CD4-positive, alpha-beta T cell treated with Interleukin-15 for 1 hour (primary cell): ENCODE measurements at places on chromosomes 6 and 20.

GRCh38 chr6:2988426-2989331 is 11.0 kb upstream of the NQO2 start:
- peak; percentile 82 for DNase-seq

GRCh38 chr20:63206878-63207277 is 9.1 kb downstream of the YTHDF1 start:
- DNase-seq = no peak

DNA sequence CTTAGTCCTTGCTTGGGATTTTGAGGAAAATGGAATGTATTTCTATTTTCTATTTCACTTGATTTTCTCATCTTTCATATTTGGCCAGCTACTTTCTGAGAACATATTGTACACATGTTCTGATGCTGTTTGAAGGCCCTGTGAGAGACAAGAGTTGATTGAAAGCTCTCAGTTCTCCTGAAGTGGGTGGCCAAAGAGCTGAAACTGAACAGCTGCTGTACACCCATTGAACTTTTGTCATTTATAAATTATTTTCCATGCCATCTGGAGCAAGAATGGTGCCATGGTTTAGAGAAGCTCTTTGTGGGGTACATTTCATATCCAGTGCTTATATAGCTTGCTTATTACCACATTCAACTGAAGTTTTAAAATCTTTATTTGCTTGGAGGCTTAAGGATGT is 298.3 kb downstream of the PRL start:
- DNase-seq = no peak

DNA sequence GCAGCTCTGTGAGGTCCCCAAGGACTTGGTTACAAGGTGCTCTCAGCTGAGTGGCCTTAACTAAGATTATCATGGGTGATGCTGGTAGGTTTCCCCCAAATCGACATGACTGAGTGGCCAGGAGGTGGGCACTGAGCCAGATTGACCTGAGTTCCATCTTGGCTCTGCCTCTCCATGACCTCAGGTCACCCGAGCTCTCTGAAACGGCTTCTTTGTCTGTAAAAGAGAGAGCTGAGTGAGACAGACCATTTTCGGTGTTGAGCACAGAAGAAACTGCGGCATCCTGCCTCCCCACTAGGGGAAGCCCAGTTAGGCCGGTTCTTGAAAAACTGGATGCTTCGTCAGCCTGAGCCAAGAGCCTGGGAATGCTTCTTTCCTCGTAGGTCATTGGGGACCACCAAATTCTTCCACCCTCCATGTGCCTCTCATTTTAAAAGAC is 14.1 kb upstream of the STX16 start:
- DNase-seq = no peak

DNA sequence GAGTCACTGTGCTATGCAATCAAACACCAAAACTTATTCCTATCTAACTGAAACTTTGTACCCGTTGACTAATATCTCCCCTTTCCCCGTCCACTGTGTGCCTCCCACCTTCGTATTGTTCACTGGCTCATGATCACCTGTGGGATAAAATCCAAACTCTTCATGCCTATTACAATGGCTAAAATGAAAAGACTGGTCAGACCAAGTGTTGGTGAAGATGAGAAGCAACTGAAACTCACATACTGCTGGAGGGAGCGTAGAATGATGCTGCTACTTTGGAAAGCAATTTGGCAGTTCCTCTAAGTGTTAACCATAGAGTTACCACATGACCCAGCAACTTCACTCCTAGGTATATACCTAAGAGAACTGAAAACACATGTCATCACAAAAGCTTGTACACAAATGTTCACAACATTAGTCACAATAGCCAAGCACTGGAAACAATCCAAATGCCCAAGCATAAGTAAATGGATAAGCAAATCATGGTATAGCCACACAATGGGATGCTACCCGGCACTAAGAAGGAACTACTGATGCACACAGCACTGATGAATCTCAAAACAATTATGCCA is 13.1 kb downstream of the RPS10 start:
- no peak for DNase-seq

DNA sequence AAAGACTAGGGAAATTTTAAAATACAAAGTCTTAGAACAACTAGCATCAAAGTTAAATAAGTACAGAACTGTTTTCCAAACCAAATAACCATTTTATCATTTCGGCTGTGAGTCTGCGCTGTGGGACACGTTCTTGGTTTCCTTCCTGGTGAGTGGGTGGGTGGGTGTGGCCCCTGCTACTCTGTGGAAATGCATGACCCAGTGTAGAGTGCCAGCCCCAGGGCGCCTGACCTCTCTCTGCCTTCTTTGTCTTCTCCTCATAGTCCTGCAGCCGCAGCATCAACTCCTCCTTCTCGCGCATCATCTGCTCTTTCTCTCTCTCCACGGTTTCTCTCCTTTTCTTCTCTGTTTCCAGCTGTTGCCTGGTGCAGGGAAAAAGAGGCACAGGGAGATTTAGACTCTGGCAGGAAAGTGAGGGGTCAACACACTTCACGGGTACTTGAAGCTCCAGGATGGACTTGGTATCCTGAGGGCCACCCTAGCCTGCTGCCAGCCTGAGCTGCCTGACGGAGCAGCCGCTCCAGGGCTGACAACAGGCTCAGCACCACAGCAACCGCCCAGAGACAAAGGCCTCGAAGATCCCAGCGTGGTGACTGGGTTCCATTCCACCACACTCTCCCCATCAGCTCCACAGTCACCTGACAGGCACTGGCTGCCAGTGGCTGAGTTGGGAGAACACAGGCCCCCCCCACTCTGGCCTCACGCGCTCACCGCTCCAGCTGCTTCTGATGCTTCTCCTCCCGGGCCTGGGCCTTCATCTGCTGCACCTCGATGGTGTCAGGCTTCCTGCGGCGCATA is 48.4 kb downstream of the EZR start:
- no peak for DNase-seq

GRCh38 chr6:157646012-157646411 is 177.0 kb upstream of the SNX9 start:
- DNase-seq = no peak

GRCh38 chr6:134772671-134773360 is 177.1 kb downstream of the ALDH8A1 start:
- no peak for DNase-seq

DNA sequence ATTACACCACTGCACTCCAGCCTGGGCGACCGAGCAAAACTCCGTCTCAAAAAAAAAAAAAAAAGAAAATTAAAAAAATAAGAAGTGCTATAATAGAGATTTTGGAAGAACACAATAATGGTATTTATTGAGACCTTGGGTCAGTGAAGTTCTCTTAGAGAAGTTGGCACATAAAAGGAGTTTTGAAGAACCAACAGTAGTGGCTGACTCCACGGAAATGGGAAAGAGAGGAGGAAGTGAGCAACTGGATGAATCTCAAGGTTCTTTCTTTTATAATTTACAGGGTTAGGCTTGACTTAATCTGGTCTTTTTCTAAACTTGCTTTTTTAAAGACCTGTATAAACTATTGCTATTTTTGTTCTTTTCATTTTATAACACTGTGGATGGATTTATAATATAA is 52.8 kb downstream of the TOMM6 start:
- DNase-seq = no peak

DNA sequence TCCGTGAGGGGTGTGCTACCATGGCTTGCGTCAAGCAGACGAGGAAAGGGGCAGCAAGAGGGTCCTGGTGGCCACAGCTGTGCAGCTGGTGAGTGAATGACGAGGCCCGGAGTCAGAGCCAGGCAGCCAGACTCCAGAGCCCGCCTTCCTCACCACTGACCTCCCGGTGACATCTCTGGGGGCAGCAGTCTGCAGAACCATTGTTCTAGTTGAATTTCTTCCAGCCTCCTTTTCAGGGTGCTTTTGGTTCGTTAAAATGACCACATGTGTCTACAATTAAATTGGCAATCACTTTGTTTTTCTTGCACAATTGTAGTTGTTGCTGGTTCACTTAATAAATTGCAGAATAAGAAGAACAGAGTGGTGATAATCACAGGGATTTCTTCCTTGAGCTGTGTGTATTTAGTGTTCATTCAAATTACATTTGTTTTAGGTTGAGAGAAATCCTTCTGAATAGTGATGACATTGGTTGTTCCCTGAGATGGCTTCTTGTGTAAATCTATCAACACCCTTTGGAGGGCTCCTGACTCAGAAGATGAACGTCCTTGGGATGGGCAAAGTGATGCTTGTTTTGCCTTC is 96.4 kb downstream of the TULP4 start:
- no peak for DNase-seq

DNA sequence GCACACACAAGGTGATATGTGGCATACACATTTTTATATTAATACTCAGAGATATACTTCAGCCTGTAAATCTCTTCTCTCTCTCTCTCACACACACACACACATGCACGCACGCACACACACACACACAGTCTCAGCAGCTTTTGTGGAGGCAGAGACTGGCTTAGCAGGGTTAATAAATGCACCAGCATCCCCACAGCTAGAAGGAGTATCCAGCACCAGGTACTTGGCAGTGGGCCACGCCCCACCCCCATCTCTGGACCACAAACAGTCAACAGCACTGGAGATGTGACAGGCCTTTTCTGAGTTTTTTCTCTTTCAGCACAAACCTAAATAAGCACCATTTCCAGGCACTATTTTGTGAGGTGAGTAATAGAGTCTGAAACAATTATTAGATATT is 47.3 kb upstream of the LRFN2 start:
- DNase-seq = no peak

DNA sequence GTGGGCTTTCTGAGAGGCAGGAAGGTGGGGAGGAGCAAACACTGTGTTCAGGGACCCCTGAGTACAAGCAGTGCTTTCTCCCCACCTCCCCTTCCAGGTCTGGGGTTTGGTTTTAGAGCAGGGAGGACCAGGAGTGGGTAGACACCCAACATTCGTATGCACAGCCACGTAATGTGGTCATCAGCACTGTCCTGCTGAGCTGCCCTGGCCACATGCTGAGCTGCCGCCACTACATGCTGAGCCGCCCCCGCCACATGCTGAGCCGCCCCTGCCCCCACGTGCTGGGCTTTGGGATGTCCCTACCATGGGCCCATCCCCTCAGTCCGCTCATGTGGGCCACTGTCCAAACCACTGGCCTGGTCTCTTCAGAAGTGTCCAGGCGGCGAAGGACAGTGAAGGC is 214.9 kb upstream of the CST7 start:
- no peak for DNase-seq

- no peak for DNase-seq
Measured at GRCh38 chr6:33142501-33143070, 49.7 kb downstream of the COL11A2 start.

GRCh38 chr6:41974281-41974825 is 32.7 kb upstream of the CCND3 start:
- DNase-seq = no peak

DNA sequence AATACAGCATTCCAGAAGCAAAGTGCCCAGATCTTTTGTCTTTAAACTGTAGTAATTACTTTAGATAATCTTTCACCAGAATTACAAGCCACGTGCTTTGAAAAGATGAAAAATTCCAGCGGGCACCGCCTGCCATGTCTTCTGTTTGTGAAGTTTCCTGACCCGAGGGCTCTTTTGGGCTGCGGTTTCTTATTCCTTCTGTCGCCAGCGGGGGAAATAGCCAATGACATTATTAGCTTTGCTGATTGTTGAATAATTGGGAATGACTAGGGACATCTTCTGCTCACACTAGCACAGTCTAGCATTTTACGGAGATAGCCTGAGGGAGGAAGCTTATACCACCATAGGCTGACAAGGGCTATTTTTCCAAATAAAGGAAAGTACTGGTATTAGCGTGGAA is 124.7 kb downstream of the SAMD5 start:
- no peak for DNase-seq

- DNase-seq = no peak
Measured at GRCh38 chr6:125955973-125956372, 597 bp upstream of the HINT3 start.

- peak; percentile 77 for DNase-seq
Measured at GRCh38 chr20:33679758-33680485, 5.7 kb upstream of the NECAB3 start.

DNA sequence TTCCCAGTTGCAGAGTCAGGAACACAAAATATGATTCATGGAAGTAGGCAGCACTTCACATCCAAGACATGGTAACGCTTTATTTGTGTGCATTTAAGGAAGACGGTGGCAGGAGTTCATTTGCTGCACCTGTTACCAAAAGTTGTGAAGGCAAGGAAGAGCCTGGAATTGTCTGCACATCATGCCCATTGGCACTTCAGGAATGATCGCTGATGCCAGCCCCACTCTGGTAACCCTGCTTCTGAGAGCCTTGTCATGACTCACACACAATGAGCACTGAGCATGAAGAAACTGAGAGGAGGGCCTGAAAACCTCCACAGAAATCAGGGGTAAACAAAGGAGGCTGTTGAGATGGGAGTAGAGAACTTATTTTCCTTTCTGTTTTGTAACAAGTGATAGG is 181.1 kb downstream of the RPS12 start:
- no peak for DNase-seq

- DNase-seq = no peak
Measured at GRCh38 chr20:50247196-50248094, 56.8 kb downstream of the CEBPB start.

- DNase-seq = no peak
Measured at GRCh38 chr6:11264100-11264499, 31.6 kb upstream of the NEDD9 start.

- no peak for DNase-seq
Measured at GRCh38 chr6:137247724-137248123, 28.5 kb upstream of the IFNGR1 start.

- DNase-seq = no peak
Measured at GRCh38 chr6:64847396-64847795, 859.6 kb downstream of the EYS start.

- DNase-seq = no peak
Measured at GRCh38 chr6:54426995-54427394, 118.8 kb downstream of the TINAG start.

DNA sequence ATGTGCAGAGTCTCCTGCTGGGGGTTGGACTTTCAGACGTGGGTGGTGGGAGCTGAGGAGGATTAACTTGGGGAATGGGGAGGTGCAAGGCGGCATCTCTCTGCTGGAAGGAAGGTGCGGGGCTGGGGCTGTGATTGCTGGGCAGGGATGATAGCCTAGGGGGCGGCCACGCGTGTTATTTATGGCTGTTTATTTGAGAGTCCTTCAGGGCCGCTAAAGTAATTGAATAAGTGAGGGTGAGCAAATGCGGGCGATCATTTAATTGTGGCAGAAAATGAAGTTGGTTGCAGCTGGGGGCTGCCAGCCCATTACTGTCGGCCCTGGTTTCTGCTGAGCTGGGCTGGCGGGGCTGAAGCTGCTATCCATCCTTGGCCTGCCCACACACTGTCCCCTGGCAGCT is 7.5 kb upstream of the IP6K3 start:
- no peak for DNase-seq

GRCh38 chr6:56483929-56484328 is 158.8 kb downstream of the DST start:
- DNase-seq = no peak

DNA sequence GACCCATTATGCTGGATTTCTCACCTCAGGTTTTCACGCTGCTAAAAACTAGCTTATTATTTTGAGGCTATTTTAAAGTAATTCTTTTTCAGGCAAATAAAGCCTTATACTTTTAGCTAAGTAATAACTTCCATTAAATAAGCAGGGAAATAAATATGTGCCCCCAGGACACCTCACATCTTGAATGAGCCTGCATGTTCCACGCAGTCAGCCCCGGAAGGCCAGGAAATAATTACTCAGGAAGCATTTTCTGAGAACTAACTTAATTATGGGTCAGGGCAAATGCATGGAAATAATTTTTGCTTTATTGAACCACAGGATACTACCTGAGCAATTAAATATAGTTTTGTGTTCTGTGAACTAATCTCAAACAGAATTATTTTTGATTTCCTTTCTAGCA is 41.1 kb downstream of the STX7 start:
- no peak for DNase-seq

GRCh38 chr6:32047855-32048766 is 9.9 kb downstream of the CYP21A2 start:
- DNase-seq = peak; percentile 51
